ENCODE measurements at places on chromosomes 2 and 18.

DNA sequence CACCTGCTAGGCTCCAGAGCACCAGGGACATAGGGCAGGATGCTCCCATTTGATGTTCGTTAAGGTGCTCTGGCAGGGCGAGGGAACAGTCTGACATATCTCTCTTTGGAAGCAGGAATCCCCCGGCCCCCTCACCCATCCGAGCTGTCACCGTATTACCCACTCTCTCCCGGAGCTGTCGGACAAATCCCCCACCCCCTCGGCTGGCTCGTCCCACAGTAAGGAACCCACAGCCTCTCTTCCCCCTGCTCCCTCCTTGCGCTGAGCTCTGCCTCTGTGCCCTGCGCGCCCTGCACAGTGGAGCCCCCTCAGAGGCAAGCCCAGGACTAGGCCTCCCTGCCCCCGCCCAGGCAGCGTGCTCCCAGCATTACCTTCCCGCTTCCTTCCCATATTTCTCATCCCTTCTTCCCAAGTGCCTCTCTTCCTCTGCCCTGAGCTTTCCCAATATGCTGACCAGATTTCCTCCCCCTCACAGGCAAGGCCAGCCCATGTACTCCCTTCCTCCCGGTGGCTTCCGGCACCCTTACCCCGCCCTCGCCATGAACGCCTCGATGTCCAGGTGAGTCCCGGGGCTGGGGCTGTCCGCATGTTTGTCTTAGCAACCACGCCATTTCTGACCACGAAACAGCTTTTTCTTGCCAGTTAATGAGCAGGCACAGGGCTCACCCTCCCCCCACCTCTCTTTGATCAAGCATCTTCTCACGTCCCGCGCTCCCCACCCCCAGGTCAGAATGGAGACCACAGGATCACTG is 23.8 kb downstream of the TGOLN2 start:
- DNase-seq: no peak

DNA sequence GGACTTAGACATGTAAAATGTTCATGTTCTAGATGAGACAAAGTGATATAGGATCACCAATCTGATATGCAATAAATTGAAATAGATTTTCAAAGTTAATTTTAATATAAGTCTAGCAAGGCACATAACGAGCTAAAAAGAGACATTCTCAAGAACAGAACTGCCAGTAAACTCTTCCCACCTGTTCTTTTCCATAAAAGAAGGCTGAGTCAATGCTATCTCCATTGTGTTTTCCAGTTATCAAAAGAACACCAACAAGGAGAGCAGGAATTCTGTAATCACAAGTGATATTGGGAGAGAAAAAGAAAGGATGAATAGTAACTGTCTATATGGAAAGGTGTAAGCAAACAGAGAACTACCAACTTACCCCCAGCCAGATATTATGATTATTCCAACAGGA is 25.6 kb downstream of the GPR155 start:
- no peak for DNase-seq

DNA sequence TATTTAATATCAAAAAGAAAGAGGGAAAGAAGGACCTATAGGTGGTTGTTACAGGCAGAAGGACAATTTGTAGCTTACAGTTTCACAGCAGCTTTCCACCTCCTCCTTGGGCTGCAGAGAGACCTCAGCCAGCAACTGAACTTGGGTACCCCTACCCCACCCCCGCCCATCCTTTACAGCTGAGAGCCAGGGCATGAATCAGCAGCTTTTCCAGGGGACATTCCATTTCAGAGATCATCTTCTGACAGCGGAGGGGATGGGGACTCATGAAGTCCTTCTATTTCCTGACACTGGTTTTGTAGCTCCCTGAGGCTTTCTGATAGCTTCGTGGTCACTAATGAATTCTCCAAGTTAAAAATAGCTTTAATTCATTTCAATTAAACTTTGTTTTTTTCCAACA is 96.4 kb downstream of the ITGB1BP1 start:
- no peak for DNase-seq

- no peak for DNase-seq
Observed at GRCh38 chr2:72220170-72220569, 72.5 kb upstream of the CYP26B1 start.

GRCh38 chr2:119195001-119195400 is 28.6 kb upstream of the STEAP3 start:
- no peak for DNase-seq

DNA sequence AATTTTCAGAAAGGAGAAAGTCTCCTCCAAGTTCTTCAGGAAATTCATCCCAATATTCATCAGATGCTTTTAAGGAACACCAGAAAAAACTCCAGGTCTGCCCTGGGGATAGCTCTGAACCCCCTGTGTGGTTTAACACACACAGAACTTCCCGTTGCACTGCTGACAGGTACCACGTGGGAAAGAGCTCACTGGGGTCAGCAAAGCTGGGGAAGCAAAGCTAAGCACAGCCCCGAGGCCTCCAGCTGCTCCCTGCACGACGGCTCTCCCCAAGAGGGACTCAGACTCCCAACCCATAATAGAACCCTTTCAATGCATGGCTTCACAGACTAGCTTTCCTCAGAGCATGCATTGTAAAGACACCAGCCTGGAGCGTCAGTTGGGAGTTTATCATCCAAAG is 28.0 kb downstream of the ADI1 start:
- DNase-seq: no peak

GRCh38 chr2:230657906-230658305 is 54.7 kb upstream of the CAB39 start:
- no peak for DNase-seq

GRCh38 chr2:108171657-108172056 is 68.1 kb upstream of the SULT1C3 start:
- no peak for DNase-seq

- DNase-seq: no peak
Observed at GRCh38 chr2:217299590-217299989, 439.7 kb upstream of the TNP1 start.

GRCh38 chr18:9823805-9824473 is 61.8 kb upstream of the TXNDC2 start:
- no peak for DNase-seq

DNA sequence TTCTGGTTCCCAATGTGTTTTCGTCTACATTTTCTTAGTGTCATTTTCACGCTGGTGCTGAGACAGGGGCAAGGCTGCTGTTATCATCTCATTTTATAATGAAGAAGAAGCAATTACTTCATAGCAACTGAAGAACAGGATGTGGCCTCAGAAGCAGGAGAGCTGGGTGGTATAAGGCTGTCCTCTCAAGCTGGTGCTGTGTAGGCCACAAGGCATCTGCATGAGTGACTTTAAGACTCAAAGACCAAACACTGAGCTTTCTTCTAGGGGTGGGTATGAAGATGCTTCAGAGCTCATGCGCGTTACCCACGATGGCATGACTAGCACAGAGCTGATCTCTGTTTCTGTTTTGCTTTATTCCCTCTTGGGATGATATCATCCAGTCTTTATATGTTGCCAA is 7.3 kb downstream of the IL36G start:
- DNase-seq: no peak

GRCh38 chr2:17573085-17573803 is 32.7 kb downstream of the VSNL1 start:
- DNase-seq: no peak

DNA sequence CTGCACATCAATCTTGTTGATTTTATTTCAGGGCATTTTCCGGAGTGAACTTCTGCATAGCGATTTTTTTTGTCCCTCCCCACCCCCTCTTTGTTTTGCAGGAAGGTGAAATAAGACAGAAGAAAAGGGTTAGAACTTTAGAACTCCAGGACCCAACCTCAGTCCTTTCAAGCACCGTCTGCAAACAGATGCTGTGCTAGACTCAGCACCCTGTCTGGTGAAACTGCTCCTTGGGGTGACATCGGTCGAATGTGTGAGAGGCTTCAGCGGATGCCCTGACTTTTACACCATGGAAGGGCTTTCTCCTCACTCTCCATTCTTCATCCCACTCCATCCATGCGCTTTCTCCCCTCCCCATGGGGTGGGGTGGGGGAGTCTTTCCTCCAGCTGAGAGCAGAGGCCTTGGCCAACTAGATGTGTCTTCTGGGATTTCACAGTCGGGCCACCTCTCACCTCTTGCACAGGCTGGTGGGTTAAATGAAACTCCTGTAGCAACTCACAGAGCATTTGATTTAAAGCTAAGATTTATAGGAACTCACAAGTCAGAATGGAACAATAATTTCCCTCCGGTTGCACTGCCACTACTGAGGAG is 43.3 kb upstream of the EDAR start:
- no peak for DNase-seq

DNA sequence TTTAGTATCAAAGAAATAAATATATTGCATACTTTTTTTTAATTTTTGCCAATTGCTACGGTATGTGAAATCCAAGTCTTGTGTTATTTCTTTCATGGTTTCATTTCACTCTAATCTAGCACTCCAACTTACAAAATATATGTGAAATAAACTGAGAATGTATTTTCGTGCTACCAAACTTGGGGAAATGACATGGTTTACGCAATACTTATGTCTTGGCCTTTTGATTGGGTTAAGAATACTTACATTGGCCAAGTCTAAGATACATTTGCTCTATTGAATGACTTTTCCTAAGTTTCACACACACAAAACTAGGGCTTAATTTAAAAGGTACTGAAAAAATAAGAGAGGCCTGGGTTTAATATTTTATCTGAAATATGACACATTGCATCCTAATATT is 80.5 kb downstream of the VRK2 start:
- DNase-seq: no peak

GRCh38 chr2:237868631-237869342 is 9.4 kb downstream of the RAMP1 start:
- DNase-seq: no peak

- DNase-seq: no peak
Observed at GRCh38 chr2:155687181-155687580, 645.3 kb downstream of the NR4A2 start.

DNA sequence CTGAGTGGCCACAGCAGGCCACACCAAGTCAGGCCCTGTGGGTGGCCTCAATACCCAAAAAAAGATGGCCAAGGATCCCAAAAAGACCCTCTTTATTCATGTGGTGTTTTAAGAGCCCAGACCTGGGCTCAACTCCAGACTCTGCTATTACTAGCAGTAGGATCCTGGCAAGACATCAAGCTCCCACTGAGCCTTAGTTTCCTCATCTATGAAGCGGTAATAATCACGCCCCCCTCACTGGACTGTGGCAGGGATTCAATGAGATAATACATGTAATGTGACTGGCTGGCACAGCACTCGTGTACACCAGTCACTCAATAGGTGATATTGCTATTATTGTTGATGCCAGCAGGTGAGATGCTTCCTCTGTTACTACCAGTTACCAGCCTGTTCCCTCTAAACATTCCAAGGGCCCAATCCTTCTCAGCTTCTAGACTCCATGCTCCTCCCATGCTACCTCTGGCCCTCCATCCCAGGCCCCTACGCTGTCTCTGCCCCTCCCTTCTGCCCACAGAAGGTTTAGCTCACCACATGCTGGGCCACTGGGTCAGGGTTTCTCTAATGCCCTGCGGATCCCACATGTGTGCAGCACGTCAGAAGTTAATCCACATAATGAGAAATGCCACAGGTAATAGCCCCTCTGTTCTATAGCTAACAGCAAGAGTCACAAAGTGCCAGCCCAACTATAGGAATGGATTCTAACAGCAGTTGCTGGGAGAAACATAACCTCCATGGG is 51.2 kb downstream of the SLC4A5 start:
- no peak for DNase-seq

DNA sequence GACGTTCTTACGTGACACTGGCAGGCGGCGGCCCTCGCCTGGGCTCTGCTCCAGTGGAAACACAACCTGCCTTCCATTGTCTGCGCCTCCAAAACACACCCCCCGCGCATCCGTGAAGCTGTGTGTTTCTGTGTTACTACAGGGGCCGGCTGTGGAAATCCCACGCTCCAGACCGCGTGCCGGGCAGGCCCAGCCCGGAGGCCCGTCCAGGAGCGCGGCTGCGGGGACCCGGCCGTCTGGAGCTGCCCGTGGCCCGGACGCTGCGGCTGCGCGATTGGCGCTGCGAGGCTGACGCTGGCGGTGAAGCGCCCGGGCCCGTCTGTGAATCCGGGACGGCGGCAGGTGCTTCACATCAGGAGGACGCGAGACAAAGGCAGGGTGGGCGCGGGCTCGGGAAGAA is 670.3 kb upstream of the SALL3 start:
- DNase-seq: no peak

GRCh38 chr2:219506802-219507526 is 7.3 kb upstream of the ASIC4 start:
- no peak for DNase-seq

GRCh38 chr2:236956641-236957040 is 129.0 kb upstream of the COPS8 start:
- DNase-seq: no peak

GRCh38 chr18:50051288-50051687 is 143.7 kb downstream of the MYO5B start:
- no peak for DNase-seq

DNA sequence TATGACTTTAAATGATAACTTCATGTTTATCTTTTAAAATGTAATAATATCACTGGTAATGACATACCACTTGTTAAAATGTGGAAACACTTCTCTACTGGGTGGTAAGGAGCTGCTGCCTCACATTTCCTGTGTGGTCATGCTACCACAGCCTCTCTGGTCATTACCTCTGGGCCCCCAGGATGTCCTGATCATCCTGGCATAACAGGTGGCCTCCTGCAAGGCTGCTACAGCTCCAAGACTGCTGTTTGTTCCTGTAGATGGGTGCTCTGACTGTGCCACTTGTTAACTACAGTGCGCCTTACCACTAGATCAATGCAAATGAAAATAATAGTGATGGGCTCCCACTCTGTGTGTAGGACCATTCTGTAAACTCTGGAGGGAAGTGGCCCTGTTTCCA is 500.2 kb upstream of the SPRED2 start:
- no peak for DNase-seq

- DNase-seq: no peak
Observed at GRCh38 chr2:40209761-40210160, 242.1 kb downstream of the SLC8A1 start.

DNA sequence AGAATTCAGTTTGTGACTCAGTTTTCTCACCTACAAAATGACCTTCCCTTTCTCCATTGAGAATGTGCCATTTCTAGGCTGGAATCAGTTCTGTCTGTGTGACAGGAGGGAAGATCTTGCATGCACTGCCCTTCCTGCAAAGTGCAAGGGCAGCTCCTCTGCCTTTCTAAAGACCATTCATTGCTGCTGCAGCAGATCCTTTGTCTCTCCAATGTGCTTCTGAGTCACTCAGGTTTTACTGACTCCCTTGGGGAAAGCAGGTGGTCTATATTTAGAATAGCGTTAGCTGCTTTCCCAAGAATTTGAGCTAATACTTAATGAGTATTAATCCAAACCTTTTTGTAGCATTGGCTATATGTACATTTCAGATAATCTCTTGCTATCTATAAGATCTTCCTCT is 62.5 kb downstream of the DAW1 start:
- no peak for DNase-seq
